Stimulated activated CD4-positive, alpha-beta T cell treated with anti-CD3 and anti-CD28 coated beads, TNF-alpha, amount 100 ng/mL, for 4 hours (primary cell): ENCODE measurements at places on chromosomes 7 and 10.

DNA sequence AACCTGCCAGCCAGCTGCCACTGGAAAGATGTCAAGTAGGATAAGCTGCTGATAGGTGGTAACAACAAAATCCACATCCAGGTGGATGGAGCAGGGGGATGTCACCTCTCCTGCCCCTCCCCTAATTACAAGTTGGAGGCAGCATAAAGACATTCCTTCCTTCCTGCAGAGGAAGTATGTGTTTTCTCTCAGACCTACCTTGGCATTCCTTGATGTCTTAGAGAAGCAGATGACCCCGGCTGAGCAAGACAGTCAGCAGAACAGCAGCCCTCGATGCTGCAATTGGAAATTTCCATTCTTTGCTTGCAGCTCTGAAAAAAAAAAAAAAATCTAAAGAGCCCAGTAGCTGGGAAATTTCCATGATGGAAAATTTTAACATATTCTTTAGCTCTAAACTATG, 137.5 kb upstream of the MKLN1 start:
- no peak for DNase-seq

GRCh38 chr10:69475433-69475830, 24.2 kb downstream of the TSPAN15 start:
- DNase-seq: no peak

DNA sequence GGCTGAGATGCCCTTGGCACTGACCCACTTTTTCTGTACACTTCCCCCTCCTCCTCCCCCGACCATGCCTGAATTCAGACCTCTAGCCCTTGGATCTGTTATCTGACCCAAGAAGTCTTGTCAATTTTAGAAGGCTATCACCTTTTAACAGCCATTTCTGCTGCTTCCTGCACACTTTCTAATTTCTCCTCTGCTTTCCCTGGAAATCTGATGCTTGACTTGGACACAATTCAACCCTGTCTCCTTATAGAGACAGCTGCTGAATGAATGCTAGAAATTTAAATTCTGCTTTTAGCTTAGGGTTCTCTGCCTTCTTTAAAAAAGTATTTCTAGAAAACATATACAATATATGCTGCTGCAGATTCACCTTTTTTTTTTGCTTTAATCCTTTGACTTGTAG, 417.9 kb upstream of the KLF6 start:
- DNase-seq: no peak

GRCh38 chr10:133217800-133218589, 12.0 kb upstream of the UTF1 start:
- no peak for DNase-seq

GRCh38 chr10:133258066-133258817, 18.4 kb downstream of the ADAM8 start:
- DNase-seq: no peak

DNA sequence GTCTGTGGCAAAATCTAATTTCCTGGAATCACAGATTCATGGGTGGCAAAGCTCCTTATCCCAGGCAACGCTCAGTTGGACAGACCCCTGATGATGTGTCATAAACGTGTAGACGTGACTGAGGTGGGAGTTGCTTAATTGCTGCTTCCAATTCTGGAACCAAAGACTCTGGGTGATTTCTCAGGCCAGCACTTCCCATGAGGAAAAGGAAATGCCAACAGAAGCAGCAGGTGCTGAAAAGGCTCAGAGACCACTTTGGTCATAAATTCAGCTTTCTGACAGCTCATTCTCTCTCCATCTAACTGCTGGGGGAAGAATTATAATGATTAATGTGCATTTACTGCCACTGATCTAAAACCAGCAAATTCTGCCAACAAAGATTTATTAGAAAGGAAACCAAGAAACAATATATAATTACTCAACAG, 88.7 kb downstream of the OSBPL3 start:
- DNase-seq: no peak

DNA sequence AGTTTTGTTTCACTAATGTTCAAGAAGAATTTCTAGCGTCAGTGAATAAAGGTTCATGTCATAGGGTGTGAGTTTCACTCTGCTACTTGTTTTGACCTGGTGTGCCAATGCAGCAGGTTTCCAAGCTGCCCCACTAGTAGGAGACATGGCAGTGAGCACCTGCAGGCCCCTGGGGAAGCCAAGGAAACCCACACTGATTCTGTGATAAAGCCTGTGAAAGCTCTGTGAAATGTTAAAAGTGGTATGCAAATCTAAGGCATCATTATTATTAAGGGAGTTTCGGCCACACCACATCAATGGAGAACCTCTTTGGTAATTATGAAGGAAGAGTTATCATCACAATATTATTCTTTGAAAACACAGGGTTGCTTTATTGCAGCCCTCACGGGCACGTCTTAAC, 46.4 kb downstream of the ABCB5 start:
- DNase-seq: no peak

DNA sequence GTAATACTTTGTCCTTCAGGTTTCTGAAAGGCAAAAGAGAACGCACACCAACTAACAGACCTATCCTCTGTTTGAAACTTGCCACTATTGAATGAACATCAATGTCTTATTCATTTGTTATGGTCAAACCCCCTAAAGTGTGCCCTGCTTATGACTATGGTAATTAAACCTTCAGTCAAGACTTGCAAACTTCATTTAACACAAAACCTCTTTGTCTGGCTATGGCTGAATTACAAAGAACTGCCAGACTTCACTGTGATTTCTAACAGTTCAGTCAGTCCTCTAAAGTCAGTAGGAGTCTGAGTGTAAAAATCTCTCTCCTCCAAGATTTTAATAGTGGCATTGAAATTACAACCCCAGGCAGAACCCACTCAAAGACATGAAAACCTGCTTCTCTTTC, 702.5 kb upstream of the LRRN3 start:
- no peak for DNase-seq

GRCh38 chr7:107262857-107263256, 94.1 kb downstream of the HBP1 start:
- DNase-seq: no peak

- no peak for DNase-seq
These were observed 177.6 kb upstream of the PITRM1 start for GRCh38 chr10:3350205-3350604.

GRCh38 chr7:3722396-3722922, 421.4 kb downstream of the SDK1 start:
- DNase-seq: no peak

- no peak for DNase-seq
These were observed 109.7 kb upstream of the NAMPT start for GRCh38 chr7:106394526-106394925.

- DNase-seq: no peak
These were observed 35.8 kb downstream of the OTUD1 start for GRCh38 chr10:23474626-23475025.

- DNase-seq: no peak
These were observed 78.1 kb upstream of the CYTH3 start for GRCh38 chr7:6350433-6351058.

GRCh38 chr10:70293169-70293843, 9.5 kb upstream of the NPFFR1 start:
- no peak for DNase-seq

DNA sequence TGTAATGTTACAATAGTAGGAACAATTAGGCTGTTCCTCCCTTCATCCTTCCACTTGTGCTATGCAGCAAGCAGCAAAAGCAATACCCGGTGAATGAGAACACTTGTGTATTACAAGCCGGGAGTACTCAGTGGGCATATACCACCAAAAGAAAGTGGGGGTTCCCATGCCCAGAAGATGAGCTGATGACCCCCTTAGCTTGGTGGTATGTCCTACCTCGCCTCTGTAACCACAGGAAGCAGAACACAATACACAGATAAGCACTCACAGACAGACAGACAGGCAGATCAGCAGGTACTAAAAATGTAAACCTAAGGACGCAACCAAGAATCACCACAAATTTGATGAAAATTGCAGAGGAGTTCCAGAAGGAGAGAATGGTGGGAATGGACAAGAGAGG, 15.5 kb upstream of the KIF20B start:
- DNase-seq: no peak

GRCh38 chr7:118330388-118330787, 105.9 kb downstream of the ANKRD7 start:
- no peak for DNase-seq

- no peak for DNase-seq
These were observed 65.7 kb downstream of the GBF1 start for GRCh38 chr10:102311025-102311420.

DNA sequence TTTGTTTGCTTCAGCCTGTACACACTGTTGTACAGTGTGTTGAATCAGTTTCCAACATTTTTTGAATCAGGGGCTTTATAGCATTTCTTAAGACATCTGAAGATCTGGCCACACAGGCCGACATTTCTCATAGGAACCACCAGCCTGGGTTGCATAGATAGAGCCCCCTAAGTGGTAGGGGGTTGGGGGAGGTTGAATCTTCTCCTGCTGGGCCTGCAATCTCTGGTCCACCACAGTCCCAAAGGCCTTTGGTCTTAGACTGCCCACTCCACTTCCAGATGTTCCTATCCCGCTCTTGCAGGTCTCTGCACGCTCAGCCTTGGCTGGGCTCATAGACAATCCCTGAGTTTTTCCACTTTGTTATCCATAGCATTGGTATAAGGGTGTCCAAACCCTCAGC, 75.4 kb upstream of the HABP2 start:
- no peak for DNase-seq

DNA sequence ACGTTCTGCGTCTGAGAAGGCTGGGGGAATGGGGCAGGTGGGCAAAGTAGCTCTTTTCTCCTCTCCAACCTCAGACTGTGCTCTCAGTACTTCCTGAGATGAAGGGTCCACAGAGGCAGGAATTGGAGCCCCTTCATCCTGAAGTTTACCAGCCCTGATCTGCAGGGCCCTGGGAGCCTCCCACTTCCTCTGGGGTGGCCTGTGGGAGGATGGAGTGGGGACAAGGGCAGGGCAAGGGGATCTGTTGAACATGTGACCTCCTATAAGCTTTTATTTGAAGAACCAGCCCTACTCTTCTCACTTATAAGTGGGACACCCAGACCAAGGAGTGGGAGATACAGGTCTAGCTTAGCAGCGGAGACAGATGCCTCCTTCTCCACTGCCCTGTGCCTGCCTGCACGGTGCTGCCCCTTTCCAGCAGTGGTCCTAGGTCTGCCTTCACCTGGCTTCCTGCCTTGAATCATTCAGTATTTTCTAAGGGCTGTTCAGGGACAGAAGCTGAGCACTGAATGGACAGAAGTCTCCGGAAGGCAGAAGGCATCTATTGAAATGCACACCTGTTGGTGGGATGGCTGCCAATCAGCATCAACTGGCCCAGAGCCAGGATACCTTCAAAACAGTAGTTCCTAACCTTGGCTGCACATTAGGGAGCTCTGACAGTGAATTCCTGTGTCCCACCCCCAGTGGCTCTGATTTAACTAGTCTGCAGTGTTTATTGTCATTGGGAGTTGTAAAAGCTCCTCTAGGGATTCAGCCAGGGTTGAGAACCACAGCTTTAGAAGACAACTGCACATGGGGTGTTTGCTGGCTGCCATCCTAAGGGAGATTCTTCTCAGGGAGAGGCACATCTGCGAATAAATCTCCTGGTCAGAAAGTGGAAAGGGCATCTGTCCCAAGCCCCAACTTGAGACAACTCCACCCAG, 2.7 kb upstream of the ARHGAP22 start:
- no peak for DNase-seq

GRCh38 chr7:128408709-128409595, 830 bp downstream of the IMPDH1 start:
- no peak for DNase-seq

- DNase-seq: no peak
These were observed 10.3 kb downstream of the SFXN3 start for GRCh38 chr10:101041252-101041761.

GRCh38 chr10:10600004-10600403, 417.7 kb upstream of the CELF2 start:
- no peak for DNase-seq

DNA sequence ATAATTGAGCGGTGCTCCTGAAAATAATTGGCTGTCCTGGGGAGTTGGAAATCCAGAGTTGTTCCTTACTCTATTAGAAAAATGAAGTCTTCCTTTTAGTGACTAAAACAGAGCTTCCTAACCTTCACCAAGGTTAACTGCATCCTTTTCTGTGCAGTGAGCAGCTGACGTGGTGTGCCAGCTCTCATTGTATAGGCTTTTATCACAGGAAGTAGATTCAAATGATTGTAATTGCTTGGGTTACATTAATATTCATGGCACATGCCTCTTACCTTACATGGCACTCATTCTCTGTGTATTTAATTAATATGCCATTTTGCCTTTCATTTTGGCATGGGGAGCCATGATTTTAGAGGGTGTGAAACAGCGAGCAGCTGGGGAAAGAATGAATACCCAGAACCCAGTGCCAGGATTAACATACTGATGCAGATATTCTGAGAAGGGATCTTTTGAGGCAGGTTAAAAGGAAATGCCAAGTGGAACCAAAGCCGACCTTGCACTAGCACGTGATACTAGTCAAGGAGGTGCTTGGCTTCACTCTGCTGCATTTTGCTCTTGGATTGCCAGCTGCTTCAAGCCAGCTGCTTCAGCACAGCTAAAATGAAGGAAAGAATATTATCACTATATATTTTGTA, 115.3 kb downstream of the ST7 start:
- DNase-seq: no peak

- DNase-seq: no peak
These were observed 181.3 kb downstream of the IMMP2L start for GRCh38 chr7:111380945-111381344.

DNA sequence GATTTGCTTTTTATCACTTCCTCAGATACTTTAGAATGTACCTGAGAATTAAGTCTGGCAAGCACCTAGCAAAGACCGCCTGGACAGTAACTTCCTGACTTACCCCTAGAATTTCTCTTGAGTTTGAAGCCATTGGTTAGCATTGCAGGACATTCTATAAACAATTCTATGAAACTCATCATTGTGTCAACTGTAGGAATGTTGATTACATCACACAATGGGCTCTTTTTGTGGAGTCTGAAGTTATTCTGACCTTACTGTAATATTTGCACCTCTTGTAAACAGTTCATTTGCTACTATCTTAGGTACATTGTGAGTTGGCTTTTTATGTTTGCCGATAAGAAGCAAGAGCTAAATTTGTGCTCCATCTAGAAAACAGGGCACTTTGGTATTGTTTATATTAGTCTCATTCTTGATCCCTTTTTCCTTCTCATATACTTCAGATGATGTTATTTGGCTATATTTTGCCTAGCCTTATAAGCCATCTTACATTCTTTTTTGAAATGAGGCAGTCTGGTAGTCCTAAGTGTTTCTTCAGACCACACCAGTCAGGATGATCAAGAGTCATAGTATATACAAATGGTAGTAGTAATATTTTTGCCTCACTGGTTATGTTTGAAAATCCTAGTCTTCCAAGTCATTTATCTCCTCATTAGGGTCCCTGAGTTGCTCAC, 52.4 kb downstream of the CASD1 start:
- DNase-seq: no peak
